Hepatocyte (in vitro differentiated cells): ENCODE measurements at places on chromosomes 3 and 15. TPM values are rescaled to one million over a fixed set of nuclear protein-coding genes. Genes with fewer than 3 reads are reported as not detected.

RBPMS2 gene
- 17.0 and 18.0 TPM in 2 replicates for polyA plus RNA-seq

INSYN1 gene
- polyA plus RNA-seq, result 1.9 and 8.1 TPM in 2 replicates

WDR93 gene
- polyA plus RNA-seq, result 0.57 TPM in 1 of 2 replicates, not detected in the other

DNAH12 gene
- 0.06 and 0.60 TPM in 2 replicates for polyA plus RNA-seq

DNA sequence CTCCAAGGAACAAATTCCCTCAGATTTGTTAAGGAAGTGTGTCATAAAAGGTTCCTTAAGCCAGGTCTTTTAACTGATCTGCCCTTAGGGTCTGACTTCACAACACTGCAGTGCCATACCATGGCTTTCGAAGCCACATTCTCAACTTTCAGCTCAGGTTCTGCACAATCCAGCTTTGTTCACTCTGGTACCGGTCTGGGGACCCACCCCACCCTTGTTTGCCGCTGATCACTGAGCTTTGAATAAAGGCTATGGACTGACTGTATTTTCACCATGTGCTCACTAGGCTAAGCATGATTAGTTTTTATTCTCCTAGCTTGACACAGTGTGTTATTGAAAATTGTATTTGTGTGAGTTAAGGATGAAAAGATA is 15.9 kb downstream of the SNX1 start:
- no peak for DNase-seq

DNA sequence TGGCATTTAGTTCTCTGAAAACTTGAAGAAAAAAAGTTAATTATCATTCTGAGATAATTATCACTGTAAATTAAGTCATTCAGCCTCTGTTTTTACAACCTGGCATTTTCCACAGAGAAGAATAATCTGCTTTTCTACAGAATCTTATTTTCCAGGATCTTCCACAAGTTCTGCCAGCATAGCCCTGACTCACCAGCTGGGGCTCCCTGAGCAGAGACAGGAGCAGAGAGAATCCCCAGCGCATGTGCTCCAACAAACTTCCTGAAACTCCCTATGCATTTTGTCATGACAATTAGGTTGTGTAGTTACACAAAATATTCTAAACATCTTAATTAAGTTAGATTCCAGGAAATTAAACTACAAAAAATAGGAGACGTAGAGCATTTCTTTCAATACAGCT is 32.1 kb upstream of the TMEM207 start:
- DNase-seq, result no peak

GRCh38 chr3:177624528-177625495 is 427.5 kb upstream of the TBL1XR1 start:
- DNase-seq, result no peak

DNA sequence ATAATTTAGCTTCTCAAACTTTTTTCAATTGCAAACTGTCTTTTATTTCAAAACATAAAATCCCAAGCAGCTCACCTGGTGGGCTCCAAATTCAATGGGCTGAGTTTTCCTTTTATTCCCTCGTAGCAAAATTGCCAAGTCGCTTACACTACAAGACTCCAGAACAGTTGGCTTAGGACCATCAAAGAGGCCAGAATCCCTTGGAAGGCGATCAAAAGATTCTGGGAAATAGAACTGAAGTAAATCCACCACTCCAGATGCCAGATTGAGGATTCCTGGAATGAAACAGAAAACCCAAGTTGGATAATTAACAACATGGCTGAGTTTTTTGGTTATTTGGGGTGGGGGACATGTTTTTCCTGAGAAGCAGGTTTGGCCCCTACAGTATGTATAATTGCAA is 87.7 kb upstream of the DCLK3 start:
- DNase-seq, result no peak

DNA sequence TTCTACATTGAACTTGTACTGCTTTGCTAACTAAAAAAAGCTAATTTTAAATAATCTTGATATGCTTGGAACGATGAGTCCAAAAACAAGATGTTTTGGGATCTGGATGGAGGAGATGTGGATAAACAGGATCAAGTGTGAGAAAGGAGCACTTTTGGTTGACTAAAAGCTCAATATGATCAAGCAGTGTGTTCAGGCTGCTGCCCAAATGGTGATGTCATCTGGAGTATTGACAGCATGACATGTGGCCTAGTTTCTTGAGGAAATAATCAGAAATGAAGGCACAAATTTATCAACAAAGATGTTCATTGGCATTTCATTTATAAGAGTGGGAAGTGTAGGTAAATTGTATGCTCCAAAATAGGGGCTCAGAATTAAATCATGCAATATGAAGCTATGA is 161.2 kb downstream of the SOX2 start:
- no peak for DNase-seq

GRCh38 chr15:82904574-82904973 is 47.9 kb downstream of the HOMER2 start:
- no peak for DNase-seq

DNA sequence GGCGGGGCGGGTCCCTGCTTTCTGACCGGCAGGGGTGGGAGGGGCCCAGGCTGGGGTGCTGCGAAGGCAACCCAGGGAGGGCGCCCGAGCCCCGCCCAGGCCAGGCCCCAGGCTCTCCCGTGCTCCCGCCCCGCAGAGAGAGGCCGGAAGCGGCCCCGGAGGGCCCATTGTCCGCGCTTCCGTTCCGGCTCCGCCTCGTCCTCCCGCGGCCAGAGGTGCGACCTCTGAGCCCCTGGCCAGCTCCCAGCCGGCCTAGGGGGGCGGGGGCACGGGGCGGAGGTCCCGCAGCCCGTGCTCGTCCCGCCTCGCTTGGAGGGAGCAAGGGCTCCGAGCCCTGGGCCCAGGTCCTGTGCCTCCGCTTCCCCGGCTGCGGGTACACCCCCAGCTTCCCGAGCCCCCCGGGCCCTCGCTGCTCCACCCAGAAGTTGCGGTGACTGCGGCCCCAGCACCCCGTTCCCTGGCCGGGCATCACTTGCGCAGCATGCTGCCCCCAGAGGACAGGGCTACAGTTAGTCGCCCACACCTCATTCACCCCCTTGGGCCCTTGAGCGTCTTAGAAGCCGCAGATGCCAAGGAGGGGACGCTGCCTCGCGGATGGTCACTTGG is 20.4 kb upstream of the PLXND1 start:
- peak; percentile 93 for DNase-seq

DNA sequence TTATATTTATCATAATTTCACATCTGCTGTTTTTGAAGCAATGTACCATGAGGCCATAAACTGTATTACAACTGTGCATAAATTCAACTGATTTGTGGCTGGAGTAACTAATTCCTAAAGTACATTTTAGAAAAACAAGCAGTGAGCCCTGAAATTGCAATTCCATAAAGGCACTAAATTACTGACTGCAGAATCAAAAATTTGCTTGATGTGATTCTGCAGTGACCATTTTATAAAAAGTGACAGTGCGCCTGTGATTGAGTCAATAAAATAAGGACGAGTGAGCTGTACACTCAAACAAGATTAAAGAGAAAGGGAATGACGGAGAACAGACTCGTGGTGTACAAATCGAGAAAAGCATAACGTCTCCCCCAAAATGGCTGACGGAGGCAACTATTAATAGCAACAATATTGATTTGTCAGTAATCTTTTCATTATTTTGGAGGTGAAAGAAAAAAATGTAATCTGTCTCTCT is 121.4 kb upstream of the MEIS2 start:
- no peak for DNase-seq

DNA sequence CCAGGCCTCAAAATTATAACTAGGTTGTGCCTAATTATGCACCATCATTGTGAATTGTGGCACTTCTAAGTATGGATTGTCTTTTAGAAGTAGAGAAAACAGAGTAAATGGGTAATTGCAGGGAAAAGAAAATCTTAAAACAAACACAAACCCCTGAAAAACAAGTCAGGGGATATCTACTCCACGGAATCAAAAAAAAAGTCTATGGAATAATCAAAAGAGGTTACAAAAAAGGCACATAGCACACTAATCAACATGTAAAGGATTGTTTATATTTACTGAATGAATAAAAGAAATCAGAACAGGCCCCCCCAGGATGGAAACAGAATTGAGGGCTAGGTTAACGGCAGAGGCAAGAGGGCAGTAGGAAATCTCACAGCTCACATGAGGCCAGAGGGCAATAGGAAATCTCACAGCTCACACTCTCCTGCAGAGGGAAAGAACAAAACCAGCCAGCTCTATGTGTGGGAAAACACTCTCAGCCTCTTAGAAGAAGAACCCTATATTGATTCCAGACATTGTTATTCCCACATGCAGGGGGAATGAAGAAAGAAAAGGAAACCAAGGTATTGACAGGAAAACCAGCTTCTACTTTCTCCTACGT is 72.7 kb upstream of the FNDC3B start:
- DNase-seq, result no peak

DNA sequence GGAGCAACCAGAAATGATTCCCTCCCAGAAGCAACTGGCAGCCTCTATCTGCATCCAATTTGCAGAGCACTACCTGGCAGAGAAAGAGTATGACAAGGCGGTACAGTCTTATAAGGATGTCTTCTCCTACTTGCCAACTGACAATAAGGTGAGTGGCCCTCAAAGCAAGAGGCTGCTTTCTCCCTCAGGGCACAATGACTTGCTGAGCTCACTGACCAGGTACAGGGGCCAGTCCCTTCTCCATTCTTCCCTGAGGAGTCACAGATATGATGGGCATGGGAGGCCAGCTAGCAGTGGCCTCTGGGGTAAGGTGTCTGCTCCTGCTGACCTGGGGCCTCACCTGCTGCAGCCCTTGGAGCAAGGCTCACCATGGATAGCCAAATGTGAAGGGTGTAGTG is 20.3 kb downstream of the CSRNP1 start:
- no peak for DNase-seq

DNA sequence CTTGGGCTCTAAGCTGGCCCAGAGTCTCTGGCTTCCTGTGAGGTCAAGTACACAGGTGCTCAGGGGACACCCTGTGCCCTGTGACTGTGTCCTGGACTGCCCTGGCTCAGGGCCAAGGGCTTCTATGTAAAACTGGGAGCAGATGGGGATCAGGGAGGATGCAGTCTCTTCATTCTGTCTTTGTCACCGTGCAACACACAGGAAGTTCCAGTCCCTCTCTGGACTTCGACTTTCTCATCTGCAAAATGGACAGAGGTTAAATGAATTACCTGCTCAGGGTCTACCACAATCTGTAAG is 61.9 kb upstream of the TLE3 start:
- DNase-seq, result no peak

GRCh38 chr15:85543741-85544155 is 163.3 kb downstream of the AKAP13 start:
- peak; percentile 35 for DNase-seq

- DNase-seq, result no peak
Measured at GRCh38 chr3:129526121-129526900, 2.1 kb upstream of the RHO start.

- DNase-seq, result peak; percentile 34
Measured at GRCh38 chr3:25663347-25663868, 1.3 kb downstream of the TOP2B start.

GRCh38 chr3:155495387-155495786 is 201.9 kb upstream of the STRIT1 start:
- DNase-seq, result no peak

DNA sequence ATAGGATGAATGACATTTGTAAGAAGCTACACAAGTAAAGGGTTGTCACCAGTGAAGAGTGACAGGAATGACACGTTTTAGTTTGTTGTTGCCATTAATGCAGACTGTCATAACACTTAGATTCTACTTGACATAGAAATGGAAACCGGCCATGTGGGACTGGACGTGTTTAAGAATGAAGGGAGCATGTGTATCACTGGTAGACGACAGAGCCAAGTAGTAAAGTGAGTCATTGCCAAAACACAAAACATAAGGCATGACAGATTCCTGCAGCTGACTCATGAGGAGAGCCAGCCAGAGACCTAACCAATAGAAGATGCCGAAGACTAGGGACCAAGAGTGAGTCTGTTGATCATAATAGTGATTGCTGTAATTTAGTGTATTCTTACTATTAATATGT is 106.2 kb upstream of the PLAAT1 start:
- no peak for DNase-seq

- DNase-seq, result no peak
Measured at GRCh38 chr3:183937601-183938286, 53.1 kb upstream of the PARL start.
